ENCODE measurements at places on chromosomes 2 and 18.

GRCh38 chr2:94873362-94874276, 2.4 kb downstream of the TEKT4 start:
- DNase-seq: no peak

GRCh38 chr18:73617981-73618380, 529.7 kb downstream of the FBXO15 start:
- no peak for DNase-seq

GRCh38 chr2:44927985-44928482, 13.5 kb upstream of the SIX3 start:
- DNase-seq: no peak

GRCh38 chr2:40361478-40361877, 90.4 kb downstream of the SLC8A1 start:
- DNase-seq: no peak

DNA sequence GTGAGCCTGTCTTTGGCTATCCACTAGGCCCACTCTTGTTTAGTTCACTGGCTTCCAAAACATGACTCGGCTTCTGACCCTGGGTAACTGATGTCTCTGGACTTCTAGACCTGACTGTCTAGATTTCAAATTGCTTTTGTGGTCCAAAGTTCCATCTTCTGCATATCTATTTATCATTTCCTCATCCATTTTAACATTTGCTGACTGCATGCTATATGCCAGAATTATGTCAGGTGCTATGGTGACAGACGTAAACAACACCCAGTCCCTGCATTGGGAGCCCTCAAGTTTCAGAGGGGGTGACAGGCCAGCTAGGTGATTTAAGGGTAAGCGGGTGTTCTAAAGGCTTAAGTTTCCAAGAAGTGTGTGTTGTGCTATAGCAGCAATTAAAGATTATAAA, 140.9 kb downstream of the PIEZO2 start:
- DNase-seq: no peak

DNA sequence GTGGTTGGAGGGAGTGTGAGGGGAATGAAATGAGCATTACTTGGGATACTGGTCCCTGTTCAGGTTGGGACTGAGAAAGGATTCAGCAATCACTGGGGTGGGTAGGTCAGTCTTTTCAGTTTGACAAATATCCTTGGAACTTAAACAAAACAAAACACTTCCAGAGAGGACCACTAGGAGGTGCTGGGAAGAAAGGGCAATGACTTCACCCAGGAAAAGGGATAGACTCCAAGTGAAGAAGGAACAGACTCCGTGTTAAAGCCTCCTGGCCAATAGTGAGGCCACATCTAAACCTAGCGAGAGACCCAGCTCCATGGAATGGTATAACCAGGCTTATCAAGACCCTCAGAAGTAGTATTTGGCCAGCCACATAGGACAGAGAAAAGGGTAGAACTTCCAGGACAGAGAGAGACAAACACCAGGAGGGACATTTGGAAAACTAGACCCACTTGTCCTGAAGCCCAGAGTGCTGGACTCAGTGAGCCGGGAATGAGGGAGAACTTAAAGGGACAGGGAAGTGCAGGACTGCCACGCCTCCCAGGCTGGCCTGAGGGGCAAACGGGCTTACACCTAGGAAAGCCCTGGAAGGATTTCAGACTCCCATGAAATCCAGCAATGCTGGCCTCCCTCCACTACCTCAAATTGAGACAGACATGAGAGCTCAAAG, 19.6 kb upstream of the KCNG3 start:
- DNase-seq: peak; percentile 15

- DNase-seq: no peak
Observed at GRCh38 chr2:23388294-23388693, 3.3 kb downstream of the KLHL29 start.

Measured in activated CD8-positive, alpha-beta T cell treated with anti-CD3 and anti-CD28 coated beads for 36 hours (primary cell).